ENCODE measurements at places on chromosomes 16 and 17.

DNA sequence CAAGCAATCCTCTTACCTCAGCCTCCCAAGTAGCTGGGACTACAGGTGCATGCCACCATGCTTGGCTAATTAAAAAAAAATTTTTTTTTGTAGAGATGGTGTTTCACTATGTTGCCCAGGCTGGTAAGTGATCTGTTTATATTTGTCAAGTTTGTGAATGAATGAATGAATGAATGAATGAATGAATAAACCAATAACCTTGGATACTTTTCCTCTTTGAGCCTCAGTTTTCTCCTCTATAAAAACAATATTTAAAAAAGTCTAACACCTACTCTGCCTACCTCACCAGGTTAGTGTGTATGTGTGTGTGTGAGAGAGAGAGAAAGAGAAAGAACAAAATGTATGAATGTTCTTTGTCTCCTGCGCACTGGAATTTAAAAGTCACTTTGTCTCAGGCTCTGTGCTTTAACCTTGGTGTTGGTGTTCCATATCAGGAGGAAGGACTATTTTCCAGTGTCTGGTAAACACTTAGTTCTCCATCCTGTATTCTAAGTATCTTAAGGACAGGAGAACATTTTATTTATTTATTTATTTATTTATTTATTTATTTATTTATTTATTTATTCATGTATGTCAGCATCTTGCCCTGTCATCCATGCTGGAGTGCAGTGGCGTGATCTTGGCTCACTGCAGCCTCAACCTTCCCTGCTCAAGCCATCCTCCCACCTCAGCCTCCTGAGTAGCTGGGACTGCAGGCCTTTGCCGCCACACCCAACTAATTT, 27.1 kb downstream of the CHD9 start:
- no peak for DNase-seq

- DNase-seq: no peak
These were observed 1.8 kb upstream of the TMEM88 start for GRCh38 chr17:7852919-7853690.

DNA sequence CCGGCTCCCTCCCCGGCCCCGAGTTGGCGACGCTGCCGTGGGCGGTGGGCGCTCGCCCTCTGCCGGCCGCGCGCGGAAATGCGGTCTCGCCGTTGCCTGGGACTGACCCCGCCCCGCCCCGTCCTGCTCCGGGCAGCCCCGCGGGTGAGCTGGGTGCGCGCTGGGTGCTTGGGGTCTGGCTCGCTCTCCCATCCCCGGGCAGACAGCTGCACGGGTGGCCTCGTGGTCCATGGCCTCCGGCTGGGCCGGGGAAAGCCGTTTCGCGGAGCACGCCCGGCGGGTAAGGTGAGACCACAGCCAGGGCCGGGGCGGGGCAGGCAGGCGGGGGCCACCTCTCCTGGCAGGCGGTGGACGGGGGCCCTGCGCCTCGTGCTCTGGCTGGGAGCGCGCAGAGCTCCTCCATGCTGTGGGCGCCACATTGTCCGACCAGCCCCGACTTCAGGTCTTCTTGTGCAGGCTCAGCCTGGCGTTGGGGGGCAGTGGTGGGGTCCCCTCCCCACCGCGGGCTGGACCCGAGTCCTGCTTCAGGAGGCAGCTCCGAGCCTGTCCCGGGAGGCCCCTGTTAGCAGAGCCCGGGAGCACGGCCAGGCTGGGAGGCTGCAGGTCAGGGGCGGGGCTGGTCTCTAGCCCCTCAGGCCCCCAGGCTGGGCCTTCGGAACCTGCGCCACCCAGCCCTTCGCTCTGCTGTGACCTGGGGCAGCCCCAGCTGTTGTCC, 7.0 kb upstream of the C1QTNF8 start:
- DNase-seq: no peak

DNA sequence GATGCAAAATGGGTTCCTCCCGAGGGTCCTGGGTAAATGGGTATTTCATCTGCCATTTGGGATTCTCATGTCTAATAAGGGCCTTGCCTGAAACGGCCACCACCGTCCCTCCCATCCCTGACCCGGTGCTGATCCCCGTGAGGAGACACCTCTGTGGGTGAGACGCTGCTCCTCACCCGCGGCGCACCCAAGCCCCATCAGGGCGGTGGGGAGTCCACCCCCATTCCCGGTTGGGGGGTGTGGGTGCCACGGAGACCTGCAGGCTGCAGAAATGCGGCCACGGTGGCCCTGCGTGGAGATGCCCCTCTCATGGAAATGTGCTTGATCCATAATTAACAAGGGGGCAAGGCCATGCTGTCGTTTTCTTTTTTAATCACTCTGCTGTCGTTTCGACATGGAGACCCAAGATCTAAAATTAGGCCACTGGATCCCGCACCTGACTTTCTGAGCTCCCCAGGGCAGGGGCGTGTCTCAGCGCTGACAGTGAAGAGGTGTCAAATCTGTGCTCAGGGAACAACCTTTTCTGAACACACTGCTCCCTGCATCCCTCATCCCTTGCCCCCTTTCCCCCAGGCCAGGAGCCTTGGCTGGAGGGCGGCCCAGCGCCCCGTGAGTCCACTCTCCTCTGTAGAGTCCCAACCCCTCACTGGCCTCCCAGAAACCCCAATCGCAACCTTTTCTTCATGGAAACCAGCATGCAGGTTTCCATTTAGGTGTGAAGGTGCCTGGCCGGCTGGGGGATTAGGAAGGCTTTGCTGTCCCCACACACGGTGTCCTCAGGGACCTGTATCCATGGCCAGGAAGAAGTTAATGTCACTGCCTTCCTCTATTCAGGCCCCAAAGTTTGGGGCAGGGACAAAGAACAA, 38.9 kb downstream of the PEMT start:
- no peak for DNase-seq

GRCh38 chr17:65074778-65075250, 18.3 kb upstream of the GNA13 start:
- no peak for DNase-seq

GRCh38 chr17:30716461-30717290, 107.8 kb downstream of the CRLF3 start:
- no peak for DNase-seq

GRCh38 chr17:73351764-73352163, 40.0 kb upstream of the CDC42EP4 start:
- DNase-seq: no peak

GRCh38 chr16:13056607-13057006, 155.2 kb downstream of the SHISA9 start:
- no peak for DNase-seq

- no peak for DNase-seq
These were observed 461 bp downstream of the LRRC46 start for GRCh38 chr17:47831934-47832327.

GRCh38 chr17:21177401-21177800, 36.6 kb downstream of the TMEM11 start:
- no peak for DNase-seq

GRCh38 chr17:61478790-61479492, 26.7 kb downstream of the TBX4 start:
- DNase-seq: no peak

GRCh38 chr17:77285594-77286390, 145.0 kb downstream of the SEC14L1 start:
- DNase-seq: no peak

- no peak for DNase-seq
These were observed 47.9 kb downstream of the TOM1L2 start for GRCh38 chr17:17924131-17924856.

DNA sequence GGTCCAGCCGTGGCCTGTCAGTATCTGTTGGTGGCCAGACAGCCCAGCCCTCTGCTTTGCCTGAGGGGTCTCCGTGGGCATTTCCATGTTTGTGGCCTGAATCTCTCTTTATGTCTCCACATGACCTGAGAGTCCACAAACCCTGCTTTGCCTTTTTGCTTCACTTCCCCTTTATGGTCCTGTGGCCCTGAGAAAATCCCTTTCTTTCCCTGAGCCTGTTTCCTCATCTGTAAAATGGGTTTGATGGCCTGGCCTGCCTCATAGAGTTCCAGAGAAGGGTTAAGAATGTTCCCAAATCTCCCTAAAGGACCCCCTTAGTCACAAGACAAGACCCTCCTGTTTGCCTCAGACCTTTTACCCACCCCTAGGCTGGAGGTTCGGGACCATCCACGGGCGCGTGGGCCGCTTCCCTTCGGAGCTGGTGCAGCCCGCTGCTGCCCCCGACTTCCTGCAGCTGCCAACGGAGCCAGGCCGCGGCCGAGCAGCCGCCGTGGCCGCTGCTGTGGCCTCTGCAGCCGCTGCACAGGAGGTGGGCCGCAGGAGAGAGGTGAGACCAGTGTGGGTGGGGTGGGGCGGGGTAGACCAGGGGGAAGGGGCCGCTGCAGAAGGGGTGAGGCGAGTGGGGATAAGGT, 26.2 kb upstream of the ALKBH5 start:
- DNase-seq: no peak

- no peak for DNase-seq
These were observed 54.6 kb downstream of the ABCC12 start for GRCh38 chr16:48101069-48101674.

DNA sequence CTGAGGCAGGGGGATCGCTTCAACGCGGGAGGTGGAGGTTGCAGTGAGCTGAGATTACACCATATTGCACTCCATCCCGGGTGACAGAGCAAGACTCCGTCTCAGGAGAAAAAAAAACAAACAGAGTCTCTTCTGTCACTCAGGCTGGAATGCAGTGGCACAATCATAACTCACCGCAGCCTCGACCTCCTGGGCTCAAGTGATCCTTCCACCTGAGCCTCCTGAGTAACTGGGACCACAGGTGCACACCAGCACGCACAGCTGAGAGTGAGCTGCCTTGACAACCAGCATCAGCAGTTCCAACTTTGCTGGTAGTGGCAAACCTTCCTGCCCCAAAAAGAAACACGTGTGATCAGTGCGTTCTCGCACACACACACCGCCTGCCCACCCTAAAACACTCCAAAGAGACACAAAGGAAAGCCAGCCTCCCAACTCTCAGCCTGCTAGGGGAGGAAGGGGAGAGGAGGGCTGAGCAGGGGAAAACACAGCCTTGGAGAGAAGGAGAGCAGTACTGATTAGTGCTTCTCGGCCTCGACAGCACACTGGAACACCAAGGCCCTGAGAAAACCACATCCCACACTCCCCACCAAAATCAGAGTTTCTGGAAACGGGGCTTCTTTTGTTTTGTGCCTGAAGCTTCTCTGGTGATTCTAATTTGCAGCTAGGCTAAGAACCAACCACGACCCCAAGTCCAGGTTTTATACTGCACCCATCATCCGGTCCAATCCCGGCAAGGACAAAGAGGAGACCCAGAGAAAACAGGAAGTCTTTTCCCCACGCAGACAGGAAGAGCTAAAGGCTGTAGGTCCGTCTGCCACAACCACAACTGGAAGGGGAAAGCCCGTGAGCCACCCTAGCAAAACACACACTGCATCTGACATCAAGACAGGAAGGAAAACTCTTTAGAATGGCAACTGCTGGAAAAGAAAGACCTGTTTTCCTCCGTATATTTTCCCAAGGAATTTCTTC, 28.8 kb downstream of the ZCCHC14 start:
- no peak for DNase-seq

DNA sequence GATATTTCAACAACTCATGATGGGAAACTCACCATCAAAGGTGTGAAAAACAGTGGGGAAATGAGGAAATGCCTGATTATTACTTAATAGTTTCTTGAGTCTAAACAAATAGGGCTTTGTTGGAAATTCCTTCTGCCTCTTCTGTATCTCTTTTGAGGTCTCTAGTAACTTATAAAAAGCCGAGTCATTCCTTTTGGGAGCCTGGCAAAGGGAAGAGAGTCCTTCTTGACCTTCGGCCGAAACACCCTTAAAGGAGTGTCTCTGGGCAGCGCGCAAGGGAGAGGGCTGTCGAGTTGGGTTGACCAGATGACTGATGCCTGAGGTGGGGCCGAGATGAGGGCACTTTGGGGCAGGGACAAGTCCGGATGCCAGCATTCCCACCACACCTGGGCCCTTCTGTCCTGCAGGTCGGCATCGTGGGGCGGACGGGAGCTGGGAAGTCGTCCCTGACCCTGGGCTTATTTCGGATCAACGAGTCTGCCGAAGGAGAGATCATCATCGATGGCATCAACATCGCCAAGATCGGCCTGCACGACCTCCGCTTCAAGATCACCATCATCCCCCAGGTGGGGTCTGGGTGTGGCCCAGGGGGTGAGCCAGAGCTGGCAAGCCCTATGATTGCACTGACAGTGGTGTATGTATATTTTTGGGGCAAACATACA, 89.2 kb downstream of the ABCC6 start:
- DNase-seq: no peak

GRCh38 chr17:6138761-6139446, 68.7 kb downstream of the WSCD1 start:
- DNase-seq: no peak

GRCh38 chr17:48299760-48300159, 130.3 kb downstream of the SKAP1 start:
- no peak for DNase-seq

- no peak for DNase-seq
These were observed 64.2 kb downstream of the GNA13 start for GRCh38 chr17:64992325-64992802.

GRCh38 chr17:20073055-20073979, 64.2 kb downstream of the SPECC1 start:
- no peak for DNase-seq

DNA sequence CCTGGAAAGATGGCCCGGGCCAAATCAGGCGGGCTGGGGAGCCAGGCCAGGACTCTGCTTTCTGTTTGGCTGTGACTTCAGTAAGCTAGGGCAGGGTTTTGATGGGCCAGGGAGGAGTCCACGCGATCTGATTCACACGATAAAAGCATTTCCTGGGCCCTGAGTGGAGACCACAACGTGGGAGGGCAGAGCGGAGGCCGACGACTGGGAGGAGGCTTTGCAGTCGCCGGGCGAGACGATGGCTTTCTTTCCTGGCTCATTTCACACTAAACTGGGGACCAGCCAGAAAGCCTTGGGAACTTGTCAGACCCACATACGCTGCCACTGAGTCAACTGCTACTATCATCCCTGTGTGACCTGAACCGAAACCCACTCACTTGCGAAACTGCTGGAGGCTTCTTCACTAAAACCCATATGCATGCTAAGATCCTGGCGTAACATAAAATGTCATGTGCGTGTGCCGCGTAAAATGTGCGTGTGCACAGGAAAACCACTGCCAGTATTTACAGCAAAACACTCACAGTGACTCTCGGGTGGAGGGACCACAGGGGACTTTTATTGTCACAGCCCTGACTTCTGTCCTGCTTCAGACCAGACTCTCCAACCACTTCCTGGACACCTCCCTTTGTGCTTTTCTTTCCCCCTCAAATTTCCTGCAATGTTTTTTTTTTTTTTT, 14.2 kb upstream of the RHBDF2 start:
- DNase-seq: no peak

DNA sequence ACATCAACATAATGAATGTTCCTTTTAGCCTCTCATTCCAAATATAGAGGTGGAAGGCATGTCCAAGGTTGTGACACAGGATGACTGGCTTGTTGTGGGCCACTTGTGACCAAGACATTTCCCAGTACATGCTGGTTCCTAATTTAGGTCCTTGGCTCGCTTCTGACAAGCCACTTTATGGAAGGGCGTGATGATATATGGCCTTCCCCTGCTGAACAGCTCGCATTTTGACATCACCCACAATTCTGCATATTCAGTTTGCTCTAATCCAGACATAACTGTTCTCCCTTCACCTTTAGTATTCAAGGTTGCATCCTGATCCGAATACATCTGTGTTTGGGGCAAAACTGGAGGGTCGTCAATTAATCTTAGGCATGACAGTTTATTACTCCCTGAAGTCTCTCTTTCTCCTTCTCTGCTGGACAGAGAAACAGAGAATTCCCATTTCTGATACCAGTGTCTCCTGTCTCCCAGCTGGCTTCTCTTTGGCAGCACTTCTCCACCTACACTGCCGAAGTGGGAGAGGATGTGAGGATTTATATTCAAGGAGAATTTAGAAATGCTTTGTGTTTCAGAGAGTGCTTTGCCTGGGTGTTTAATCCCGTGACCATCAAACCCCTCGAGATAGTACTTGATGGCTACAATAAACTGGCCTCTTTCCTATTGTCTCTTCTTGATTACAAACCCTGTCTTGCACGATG, 815.5 kb upstream of the RBFOX1 start:
- no peak for DNase-seq

- no peak for DNase-seq
These were observed 40.9 kb upstream of the CCNF start for GRCh38 chr16:2388139-2388874.

Measured in brain pericyte (primary cell).